ENCODE measurements at places on chromosomes 1 and 21. TPM values are rescaled to one million over a fixed set of nuclear protein-coding genes. Genes with fewer than 3 reads are reported as not detected.

OLFML3 gene
- total RNA-seq: 5.2 TPM

DNA sequence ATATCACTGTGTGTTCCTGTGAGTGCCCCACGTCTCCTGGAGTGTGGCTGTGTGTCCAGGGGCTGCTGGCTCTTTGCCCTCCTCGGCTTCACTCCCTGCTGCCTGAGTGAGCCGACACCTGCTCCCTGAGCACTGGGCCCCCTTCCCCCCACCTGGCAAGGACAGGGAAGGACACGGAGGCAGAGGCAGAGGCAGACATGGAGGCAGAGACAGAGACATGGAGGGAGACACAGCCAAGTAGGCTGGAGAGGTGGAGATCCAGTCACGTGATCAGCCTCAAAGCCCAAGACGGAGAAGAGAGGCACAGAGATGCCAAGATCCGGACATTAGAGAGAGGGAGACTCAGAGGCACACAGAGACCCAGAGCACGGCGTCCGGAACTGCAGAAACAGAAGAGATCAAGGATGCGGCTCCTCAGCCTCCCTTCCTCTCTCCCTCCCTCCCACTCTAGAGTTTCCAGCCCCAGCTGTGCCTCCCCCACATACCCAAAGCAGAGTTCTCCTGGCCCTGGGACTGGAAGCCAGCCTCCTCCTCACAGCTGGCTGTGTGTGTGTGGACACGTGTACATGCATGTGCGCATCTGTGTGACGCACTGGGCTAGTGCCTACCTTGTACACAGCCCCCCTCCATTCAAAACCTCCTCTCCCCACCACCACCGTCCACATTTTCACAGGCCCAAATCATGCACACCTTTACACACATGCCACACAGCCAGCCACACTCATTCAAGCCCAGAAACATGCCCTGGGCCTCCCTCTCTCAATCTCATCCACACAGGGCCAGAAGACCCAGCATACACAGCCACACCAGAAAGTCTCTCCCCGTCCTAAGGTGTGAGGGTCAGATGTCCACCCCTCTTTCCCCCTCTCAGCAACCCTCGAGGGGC is 39.1 kb upstream of the WASF2 start:
- no peak for DNase-seq

AIM2 gene
- total RNA-seq: not detected

TSPAN2 gene
- 1.4 TPM for total RNA-seq

- DNase-seq: no peak
Observed at GRCh38 chr21:16797966-16798365, 714.9 kb upstream of the CXADR start.

C1orf116 gene
- not detected for total RNA-seq

- no peak for DNase-seq
Observed at GRCh38 chr1:188170411-188170810, 1341.7 kb downstream of the PLA2G4A start.

Data from M059J (cell line).